ENCODE measurements at places on chromosomes 12 and 14. TPM values are rescaled to one million over a fixed set of nuclear protein-coding genes. Genes with fewer than 3 reads are reported as not detected.

- DNase-seq: no peak
These were observed 146.2 kb downstream of the DACT1 start for GRCh38 chr14:58783792-58784511.

GRCh38 chr12:32470936-32471470 is 71.6 kb downstream of the FGD4 start:
- no peak for DNase-seq

GRCh38 chr12:18747895-18748294 is 10.0 kb downstream of the CAPZA3 start:
- DNase-seq: no peak

DNA sequence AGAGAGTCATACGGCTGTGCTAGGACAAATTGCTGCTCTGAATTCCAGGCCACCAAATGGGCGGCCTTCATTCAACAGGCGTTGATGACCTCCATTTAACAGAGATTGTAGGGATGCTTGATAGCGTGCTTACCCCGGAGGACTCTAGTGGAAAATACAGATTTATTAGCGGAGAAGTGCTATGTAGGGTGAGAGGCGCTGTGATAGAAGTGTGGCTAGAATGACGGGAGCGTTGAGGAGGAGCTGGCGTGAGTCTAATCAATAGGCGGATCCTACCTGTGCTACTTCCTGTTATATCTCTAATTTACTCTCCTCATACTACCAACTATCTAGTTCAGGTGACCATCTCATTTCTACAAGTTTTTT is 668 bp downstream of the MRPS35 start:
- DNase-seq: no peak

KSR2 gene
- 0.08 TPM for total RNA-seq

DNA sequence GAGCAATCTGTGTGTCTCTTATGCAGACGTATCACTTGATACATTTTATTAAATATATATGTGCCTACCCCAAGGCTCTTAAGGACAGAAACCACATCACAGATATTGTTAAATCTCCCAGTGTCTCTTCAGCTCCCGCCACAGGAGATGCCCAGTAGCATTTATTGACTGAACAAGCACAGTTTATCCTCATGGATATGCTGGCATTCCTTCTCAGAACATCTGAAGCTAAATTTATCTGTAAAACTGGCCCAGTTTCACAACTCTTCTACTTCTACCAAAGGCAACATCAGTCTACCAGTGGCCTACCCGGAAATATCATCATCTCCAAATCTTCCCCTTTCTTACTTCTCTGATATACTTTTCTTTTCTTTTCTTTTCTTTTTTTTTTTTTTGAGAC is 10.7 kb downstream of the APOLD1 start:
- no peak for DNase-seq

GPR132 gene
- 24.6 TPM for total RNA-seq

DNA sequence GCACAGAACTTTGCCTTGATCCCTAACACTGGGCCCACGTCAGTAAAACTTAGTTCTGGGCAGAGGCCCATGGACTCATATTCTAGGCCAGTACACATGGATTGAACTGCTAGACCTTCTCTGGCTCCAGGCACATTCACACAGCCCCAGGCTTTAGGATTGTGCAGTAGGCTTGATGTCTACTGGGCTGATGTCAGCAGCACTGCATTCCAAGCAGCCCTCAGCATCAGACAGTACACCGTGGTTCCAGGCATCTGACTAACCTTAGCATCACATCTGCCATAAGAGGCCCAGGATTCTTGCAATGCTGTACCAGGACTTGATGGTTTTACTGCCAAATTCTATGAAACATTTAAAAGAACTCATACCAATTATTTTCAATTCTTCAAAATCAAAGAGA is 301.9 kb downstream of the CCER1 start:
- DNase-seq: no peak

GPD1 gene
- 0.88 TPM for total RNA-seq

DIABLO gene
- total RNA-seq: 58.1 TPM

WDR89 gene
- 26.8 TPM for total RNA-seq

- DNase-seq: no peak
These were observed 14.1 kb downstream of the DGLUCY start for GRCh38 chr14:91127924-91128323.

GRCh38 chr14:98959958-98960616 is 311.9 kb downstream of the BCL11B start:
- no peak for DNase-seq

GRCh38 chr12:2583091-2583497 is 211.7 kb upstream of the FKBP4 start:
- DNase-seq: peak; percentile 50
